ENCODE measurements at places on chromosomes 12 and 14.

- no peak for DNase-seq
Measured at GRCh38 chr12:10101648-10102220, 2.9 kb upstream of the CLEC1A start.

- DNase-seq, result no peak
Measured at GRCh38 chr14:99925471-99925870, 132.3 kb downstream of the EML1 start.

- no peak for DNase-seq
Measured at GRCh38 chr12:57842342-57843294, 3.9 kb downstream of the CTDSP2 start.

GRCh38 chr12:16012117-16012516 lies 101.0 kb downstream of the DERA start:
- DNase-seq, result no peak

GRCh38 chr14:88947646-88948598 lies 123.5 kb downstream of the TTC8 start:
- no peak for DNase-seq

GRCh38 chr12:107903341-107904061 lies 129.0 kb downstream of the ASCL4 start:
- DNase-seq, result peak; percentile 21

DNA sequence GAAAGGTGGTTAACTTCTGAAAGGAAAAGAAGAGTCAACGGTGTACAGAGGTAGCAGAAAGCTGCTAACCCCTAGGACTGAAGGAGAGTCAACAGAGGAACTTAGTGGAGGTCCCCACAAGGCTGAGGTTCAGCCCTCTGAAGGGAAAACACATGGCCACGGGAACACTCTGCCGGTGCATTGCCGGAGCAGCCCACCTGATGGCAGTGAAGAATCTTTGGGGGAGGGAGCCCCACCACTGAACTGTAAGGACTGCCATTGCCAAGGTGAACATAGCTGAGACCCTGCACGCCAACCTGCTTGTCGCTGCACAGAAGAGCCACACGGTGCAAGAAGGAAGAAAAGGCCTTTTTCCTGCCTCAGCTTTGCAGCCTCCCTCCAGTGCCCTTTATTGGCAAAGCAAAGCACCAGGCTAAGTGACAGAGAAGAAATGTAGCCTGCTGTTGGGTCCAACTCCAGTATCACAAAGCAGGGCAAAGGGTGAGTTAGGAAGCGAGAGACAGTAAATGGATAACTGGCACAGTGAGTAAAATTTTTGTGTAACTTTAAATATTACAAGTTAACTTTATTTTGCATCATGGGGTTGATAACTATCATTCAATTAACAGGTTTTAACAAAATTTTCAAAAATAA lies 76.9 kb downstream of the LIN52 start:
- DNase-seq, result no peak

DNA sequence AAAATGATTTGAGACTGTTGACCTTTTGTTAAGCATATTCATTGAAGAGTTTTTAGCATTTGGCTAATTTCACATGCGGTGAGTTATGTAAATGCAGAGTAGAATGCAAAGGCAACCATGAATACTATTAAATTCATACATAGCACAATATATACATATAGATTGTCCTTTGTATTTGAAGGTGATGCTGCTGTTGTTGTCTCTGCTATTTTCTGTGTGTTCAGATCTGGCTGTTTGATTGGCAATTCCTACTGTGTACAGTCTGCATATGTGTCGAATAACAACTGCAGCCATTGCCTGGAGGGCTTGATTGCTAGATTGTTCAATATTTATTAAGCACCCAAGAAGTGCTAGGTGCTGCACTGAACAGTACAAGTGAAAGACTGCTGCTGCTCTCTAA lies 187.4 kb downstream of the FOXG1 start:
- DNase-seq, result no peak

- DNase-seq, result no peak
Measured at GRCh38 chr12:118319627-118320026, 53.1 kb downstream of the TAOK3 start.

GRCh38 chr14:103196716-103197115 lies 73.5 kb downstream of the TNFAIP2 start:
- no peak for DNase-seq

- no peak for DNase-seq
Measured at GRCh38 chr14:54455363-54455762, 14.2 kb upstream of the CNIH1 start.

- DNase-seq, result no peak
Measured at GRCh38 chr12:6942331-6942665, 1.3 kb upstream of the RNU7-1 start.

GRCh38 chr12:70919176-70919575 lies 1.4 kb downstream of the PTPRR start:
- no peak for DNase-seq

DNA sequence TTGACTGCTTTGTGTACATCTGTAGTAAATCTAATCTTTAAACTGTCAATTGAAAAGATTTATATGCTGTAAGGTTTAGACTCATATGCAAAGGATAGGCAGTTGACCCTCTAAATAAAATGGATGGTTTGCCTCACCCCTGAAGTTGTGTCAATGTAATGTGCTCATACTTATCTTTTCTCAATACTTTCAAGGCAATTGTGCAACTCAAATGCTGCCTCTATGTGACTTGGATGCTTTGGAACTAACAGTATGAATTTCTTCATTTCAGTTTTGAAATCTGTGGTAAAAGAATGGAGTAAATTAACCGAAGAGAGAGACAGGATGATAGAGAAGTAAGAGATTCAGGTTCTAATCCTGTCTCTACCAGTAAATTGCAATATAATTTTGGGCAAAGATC lies 9.7 kb downstream of the PDE6H start:
- DNase-seq, result no peak

DNA sequence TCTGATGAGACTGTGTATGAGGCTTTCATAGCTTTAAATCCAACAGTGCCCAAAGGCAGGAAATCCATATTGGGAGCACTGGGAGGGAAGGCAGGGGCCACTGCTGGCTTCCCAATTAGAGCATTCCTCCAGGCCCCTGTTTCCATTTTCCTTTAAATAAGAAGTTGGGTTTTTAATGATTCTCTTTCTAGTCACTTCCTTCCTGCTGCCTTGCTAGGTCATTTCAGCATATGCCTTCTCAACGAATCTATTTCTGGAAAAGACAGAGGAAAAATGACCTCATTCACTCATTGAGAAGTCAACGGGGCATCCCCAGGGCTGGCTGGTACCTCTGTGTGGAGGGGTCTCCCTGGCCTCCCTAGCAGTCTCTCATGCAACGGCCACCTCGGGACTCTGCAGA lies 43.5 kb downstream of the IGF1 start:
- DNase-seq, result no peak

GRCh38 chr12:12081836-12082497 lies 11.2 kb downstream of the BCL2L14 start:
- DNase-seq, result peak; percentile 3

DNA sequence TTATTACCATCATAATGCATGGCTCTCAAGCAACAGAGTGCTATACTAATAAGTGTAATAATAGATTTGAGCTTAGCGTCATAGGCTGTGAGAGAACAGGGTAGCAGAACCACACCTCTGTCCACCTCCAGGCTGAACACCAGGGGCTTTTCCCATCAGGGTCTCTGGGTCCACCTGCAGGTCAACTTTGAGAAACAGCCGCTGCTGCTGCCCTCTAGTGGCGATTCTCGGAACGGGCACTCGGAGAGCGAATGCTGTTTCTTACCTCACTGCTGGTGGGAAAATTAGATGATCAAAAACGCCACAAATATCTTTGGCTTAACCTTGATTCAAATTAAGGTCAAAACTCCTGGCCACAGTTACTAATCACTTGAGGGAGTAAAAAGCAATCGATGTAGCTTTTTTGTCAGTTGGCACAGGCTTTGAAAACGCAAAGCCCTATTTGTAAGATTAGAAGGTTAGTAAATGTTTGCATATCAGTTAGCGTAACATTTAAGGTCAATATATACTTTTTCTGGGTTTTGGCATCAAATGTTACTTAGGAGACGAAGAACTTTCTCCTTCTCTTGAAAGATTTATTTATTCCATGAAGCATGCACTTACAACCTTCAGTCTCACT lies 127.9 kb upstream of the TMEM132D start:
- peak; percentile 58 for DNase-seq

All from NCI-H1092 (cell line).